Frontal cortex (tissue), 4 donors: ENCODE measurements at places on chromosomes 11 and 22. TPM values are rescaled to one million over a fixed set of nuclear protein-coding genes. Genes with fewer than 3 reads are reported as not detected.

Gene NDUFV1
- total RNA-seq: 182 TPM

Gene CD81
- 67.7 TPM for total RNA-seq

Gene MAPK8IP2
- 60.3 TPM for total RNA-seq

Gene HEPHL1
- total RNA-seq: not detected

GRCh38 chr11:107496011-107496410 is 38.4 kb upstream of the CWF19L2 start:
- DNase-seq: no peak

DNA sequence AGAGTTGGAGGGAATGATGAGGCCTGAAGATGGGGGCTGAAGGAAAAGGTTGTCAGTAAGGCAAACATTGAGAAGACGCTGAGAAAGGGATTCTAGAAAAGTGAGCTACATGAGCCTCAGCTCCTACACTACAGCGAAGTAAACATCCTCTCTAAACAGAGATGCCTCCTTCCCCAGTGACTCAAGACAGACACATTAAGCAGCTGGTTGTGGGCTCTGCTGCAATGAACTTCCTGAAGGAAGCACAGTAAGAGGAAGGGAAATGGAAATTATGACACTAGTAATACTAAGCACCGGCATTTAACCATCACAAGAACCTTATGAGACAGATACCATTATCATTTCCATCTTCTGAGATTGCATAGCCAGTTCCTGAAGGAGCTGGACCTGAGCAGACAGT is 190.5 kb downstream of the C11orf87 start:
- no peak for DNase-seq

- DNase-seq: no peak
Measured at GRCh38 chr11:67389477-67389876, 2.3 kb upstream of the RAD9A start.

GRCh38 chr22:28710576-28711191 is 30.9 kb downstream of the CHEK2 start:
- no peak for DNase-seq

DNA sequence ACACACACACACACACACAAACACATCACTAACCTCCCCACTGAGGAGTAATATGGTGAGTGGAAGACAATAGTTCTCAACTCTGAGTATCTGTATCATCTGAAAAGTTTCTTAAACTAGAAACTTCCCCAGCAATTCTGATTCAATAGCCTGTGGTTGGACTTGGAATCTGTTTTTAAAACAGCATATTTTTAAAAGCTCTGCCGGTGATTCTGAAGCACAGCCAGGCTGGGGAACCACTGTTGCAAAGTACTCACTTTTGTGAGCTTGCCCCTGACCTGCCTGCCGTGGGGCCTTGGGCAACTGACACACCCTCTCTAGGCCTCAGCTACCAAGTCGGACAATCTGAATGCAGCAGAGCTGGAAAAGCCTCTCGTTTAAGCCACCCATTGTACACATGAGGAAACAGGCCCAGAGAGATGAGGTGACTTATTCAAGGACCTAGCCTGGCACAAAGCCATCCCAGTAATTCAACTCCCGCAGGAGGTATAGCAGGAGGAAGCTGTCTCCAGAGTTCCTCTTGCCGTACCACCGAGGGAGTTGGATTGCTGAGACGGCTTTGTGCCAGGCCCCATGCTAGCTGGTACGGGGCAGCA is 8.9 kb downstream of the SLC15A3 start:
- no peak for DNase-seq

GRCh38 chr11:10823152-10823579 is 14.4 kb upstream of the EIF4G2 start:
- no peak for DNase-seq

DNA sequence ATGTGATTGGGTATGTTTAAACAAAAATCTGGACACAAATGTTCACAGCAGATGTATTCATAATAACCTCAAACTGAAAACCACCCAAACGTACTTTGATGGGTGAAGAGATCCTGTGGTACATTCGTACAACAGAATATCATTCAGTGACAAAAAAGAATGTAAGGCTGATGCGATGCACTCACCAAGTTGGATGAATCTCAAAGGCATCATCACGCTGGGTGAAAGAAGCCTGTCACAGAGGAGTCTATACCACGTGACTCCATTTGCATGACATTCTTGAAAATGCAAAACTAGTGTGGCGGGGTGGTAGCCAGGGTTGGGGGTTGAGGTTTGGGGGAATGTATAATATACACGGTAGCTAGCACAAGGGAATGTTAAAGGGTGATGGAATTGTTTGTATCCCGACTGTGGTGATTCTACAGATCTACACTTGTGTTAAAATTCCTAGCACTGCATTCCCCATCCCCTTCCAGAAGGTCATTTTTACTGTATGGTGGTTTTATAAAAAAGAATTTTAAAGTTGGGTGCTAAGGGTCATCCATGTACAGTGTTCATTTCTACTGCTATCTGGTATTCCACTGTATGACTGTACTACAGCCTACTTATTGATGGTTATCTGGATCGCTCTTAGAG is 35.0 kb upstream of the SLC25A1 start:
- no peak for DNase-seq

GRCh38 chr22:44275631-44275995 is 37.1 kb downstream of the SHISAL1 start:
- no peak for DNase-seq

DNA sequence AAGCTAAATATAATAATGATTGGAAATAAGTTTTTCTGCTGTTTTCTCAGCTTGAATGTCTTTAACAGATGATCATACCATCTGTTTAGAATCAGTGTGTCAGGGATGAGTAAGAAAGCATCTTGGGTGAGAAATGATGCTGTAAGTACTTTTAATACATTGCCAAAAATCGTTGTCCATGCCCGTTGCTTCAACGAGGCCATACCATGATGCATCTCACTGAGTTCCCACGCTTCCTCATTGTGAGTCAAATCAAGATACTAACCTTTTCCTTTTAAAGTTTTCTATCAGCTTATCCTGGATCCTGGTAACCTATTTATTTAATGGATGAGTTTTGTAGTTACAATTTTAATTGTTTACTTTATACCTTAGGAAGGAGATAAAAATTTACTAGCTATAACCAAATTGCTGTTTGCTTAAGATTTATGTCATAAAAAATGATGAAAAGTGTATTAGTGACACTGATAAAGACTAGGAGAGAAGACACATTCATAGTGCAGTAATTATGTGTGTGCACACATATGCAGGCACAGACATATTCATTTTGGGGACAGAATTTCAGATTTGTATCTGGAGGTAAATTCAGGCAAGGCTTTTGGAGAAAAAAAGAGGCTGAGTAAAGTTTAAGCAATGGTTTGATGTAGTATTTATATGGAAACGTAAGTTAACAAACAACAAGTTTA is 154.8 kb downstream of the UVRAG start:
- DNase-seq: no peak
